ENCODE measurements at places on chromosomes 12 and 14. TPM values are rescaled to one million over a fixed set of nuclear protein-coding genes. Genes with fewer than 3 reads are reported as not detected.

Gene SLC5A8
- polyA plus RNA-seq, result not detected

Gene TUBA1C
- polyA plus RNA-seq, result 947 TPM

Gene UNC79
- 0.04 TPM for polyA plus RNA-seq

Gene RERGL
- not detected for polyA plus RNA-seq

Gene RNASE7
- polyA plus RNA-seq, result not detected
